ENCODE measurements at places on chromosomes 13 and 19.
A peak's percentile ranks its signal among the peaks of the same experiment; 100 is the strongest.

GRCh38 chr13:33686772-33687480 is 131.0 kb upstream of the RFC3 start:
- no peak for DNase-seq

- DNase-seq = no peak
These were observed 325.4 kb downstream of the FOXO1 start for GRCh38 chr13:40341096-40341471.

- peak; percentile 13 for DNase-seq
These were observed 17.5 kb downstream of the MIPEP start for GRCh38 chr13:23871616-23872220.

GRCh38 chr19:18422530-18423191 is 3.5 kb downstream of the SSBP4 start:
- DNase-seq = no peak

GRCh38 chr13:98689347-98689968 is 63.0 kb downstream of the SLC15A1 start:
- DNase-seq = no peak

GRCh38 chr19:38932425-38933179 is 1.9 kb downstream of the MRPS12 start:
- peak; percentile 37 for DNase-seq

DNA sequence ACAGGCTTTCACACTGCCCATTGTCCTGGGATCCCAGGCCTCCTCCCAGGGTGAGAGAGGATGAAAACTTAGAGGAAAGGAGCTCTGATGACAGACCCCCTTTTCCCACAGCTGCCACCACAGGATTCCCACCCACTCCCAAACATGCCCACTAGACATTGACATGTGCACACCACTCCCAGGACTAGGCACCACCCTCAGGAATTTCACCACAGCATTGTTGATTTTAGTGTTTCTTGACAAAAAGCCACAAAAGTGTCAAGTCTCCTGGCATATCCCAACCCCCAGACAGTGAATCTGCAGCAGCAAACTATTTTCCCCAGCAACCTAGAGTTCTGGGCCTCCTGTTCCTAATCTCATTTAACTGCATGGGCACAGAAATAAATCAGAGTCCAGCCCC is 10.1 kb downstream of the ZNF714 start:
- DNase-seq = no peak

DNA sequence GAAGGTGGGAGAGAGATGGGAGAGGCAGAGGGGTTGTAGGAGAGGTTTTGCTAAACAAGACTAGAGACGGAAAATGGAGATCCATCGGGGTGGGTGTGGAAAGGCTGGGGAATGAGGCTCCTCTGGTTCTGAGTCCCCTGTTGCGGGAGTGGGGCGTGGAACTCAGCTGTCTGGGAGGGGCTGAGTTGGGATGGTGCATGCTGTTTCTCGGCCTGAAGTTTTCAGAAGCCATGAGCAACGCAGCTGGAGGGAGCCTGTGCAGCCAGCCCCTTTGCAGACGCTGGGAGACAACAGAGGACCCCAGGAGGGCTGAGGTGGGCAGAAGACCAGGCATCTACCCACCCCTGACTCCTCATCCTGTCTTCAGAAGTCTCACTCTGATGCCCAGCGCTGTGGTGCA is 7.4 kb upstream of the GIPR start:
- DNase-seq = no peak

DNA sequence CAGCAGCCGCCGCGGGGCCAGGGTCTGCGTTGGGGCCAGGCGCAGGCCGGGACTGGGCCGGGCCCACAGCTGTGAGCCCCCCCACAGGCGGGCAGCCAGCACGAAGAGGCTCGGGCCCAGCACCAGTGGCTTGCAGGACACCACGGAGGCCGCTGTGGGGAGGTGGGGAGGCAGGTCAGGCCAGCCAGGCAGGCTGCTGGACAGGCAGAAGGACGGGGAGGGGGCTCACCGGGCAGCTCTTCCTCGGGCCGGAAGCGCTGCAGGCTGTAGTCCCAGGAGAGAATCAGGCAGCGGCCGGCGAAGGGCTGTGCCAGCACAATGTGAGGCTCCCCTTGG is 8.3 kb downstream of the LGI4 start:
- no peak for DNase-seq

GRCh38 chr13:27054760-27055159 is 116.9 kb downstream of the USP12 start:
- peak; percentile 16 for DNase-seq

GRCh38 chr13:27921421-27921960 is 1.7 kb downstream of the PDX1 start:
- no peak for DNase-seq

- DNase-seq = no peak
These were observed 6.4 kb downstream of the CHST8 start for GRCh38 chr19:33627962-33628839.

GRCh38 chr19:13078897-13079541 is 23.6 kb downstream of the LYL1 start:
- no peak for DNase-seq

- no peak for DNase-seq
These were observed 117.6 kb upstream of the MCF2L start for GRCh38 chr13:112851107-112852038.

GRCh38 chr19:43532571-43532961 is 422 bp upstream of the ZNF575 start:
- DNase-seq = no peak

GRCh38 chr13:73835138-73835721 is 299.0 kb downstream of the KLF12 start:
- DNase-seq = peak; percentile 58

GRCh38 chr13:33279414-33280278 is 5.9 kb downstream of the STARD13 start:
- no peak for DNase-seq

DNA sequence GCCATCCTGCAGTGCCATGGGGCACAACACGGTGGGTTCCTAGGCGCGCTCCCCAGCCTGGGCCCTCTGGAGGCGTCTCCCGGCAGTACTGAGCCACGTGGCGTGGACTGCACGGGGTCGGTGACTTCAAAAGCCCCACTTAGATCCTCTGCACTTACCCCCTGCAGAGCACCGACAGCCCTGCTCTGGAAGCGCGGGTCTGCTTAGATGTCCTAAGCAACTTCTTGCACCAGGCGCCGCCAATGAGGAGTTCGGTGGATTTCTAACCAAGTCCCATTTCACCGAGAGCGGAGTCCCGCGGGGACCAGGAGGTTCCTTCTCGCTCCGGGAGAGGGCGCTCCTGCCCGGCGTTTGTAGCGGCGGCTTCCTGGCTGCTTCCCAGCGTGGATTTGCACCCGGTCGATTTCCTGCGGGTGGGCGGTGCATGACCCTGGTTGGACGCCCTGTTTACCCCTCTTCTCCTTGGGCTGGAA is 25.2 kb upstream of the ZNF845 start:
- DNase-seq = no peak

DNA sequence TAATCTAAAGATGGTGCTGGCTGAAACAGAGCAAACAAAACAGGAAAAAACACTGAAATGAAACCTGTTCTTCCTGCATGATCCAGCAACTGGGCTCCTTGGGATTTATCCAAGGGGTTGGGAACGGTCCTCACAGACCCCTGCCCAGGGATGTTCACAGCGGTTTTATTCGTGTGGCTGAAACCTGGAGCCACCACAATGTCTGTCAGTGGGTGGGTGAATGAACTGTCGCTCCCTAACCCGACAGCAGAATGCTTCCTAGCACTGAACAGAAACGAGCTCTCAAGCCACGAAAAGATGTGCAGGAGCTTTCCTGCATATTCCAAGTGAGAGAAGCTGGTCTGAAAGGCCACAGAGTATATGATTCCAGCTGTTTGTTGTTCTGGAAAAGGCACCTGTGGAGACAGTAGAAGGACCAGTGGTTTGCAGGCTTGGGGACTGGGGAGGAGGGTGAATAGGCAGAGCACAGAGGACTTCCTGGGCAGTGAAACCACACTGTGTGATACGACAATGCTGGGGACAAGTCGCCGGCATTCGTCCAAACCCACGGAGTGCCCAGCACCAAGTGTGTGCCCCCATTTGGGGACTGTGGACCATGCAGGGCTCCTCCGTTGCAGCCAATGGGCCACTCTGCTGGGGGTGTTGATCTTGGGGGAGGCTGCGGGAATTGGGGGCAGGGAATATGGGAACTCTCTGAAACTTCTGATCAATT is 73.9 kb downstream of the TEX29 start:
- no peak for DNase-seq

DNA sequence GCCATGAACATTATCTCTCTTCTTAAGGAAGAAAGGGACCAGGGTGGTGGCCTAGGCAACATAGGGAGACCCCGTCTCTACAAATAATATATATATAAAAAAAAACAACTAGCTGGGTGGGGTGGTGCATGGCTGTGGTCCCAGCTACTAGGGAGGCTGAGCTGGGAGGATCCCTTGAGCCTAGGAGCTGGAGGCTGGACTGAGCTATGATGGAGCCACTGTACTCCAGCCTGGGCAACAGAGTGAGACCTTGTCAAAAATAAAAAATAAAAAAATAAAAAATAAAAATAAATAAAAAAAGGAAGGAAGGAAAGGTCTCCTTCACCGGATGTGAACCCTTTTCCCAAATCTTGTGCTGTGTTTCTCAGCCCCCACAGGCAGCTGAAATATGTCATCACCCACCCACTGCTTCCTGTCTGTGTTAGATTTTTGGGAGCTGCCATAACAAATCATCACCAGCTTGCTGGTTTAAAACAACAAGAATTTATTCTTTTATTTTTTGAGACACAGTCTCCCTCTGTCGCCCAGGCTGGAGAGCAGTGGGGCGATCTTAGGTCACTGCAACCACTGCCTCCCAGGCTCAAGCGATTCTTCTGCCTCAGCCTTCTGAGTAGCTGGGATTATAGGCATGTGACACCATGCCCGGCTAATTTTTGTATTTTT is 9.5 kb upstream of the TSPAN16 start:
- DNase-seq = no peak

GRCh38 chr19:947707-948539 is 22.1 kb downstream of the ARID3A start:
- no peak for DNase-seq

DNA sequence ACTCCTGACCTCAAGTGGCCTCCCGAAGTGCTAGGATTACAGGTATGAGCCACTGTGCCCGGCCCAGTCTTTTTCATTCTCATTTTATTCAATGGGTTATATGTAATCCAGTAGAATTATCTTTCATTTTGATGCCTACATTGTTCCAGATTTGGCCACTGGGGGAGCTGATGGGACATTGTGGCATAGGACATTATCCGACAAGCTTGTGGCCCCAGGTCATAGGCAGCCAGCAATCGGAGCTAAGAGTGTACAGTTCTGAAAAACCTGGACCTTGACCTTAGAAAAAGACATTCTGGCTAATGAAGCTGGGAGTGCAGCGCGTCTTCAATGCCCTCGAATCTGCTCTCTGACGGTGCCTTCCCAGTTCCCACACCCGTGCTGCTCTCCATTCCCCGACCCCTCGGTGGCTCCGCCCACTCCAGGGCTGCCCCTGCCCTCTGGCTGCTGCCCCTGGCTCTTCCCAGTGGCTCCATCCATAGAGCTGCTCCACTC is 108.7 kb downstream of the TEX29 start:
- DNase-seq = no peak

- DNase-seq = no peak
These were observed 42.3 kb downstream of the RFX2 start for GRCh38 chr19:6067975-6068374.

GRCh38 chr13:27194895-27195764 is 23.5 kb upstream of the USP12 start:
- no peak for DNase-seq

DNA sequence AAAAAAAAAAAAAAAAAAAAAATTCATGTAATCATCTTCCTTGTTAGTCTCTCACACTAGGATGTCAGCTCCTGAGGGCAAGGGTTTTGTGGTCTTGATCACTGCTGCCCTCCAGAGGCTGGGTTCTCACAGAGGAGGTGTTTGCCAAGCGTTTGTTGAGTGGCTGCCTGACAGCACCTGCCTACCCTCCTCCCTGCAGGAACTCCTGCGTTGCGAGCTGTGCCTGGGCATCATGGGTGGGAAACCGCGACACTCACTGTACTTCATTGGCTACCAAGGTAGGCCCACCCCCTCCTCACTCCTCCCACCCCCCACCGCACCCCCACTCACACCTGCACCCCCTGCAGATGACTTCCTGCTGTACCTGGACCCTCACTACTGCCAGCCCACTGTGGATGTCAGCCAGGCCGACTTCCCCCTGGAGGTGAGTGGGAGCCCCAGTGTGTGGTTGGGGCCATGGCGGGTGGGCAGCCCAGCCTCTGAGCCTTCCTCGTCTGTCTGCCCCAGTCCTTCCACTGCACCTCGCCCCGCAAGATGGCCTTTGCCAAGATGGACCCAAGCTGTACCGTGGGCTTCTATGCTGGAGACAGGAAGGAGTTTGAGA is 8.1 kb downstream of the ATG4D start:
- DNase-seq = no peak

- no peak for DNase-seq
These were observed 288.0 kb upstream of the SLITRK6 start for GRCh38 chr13:86087244-86087643.

DNA sequence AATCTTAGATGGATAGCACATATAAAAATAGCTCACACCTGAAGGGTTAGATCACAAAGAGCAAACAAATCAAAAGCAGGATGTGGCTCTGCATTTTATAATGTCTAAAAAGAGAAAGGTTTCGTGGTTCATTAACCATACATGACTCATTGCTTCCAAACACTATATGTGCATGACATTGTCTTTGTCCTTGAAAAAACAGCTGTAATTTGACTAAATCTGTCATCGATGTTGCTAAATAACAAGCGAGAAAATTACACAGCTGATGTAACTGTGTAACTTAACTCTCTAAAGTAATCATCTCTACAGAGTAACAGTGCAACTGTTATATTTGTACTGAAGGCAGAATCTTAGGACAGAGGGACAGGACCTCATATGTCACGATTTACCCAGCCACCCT is 383.1 kb upstream of the GPC6 start:
- no peak for DNase-seq

GRCh38 chr19:3265432-3265831 is 41.0 kb downstream of the CELF5 start:
- no peak for DNase-seq

- no peak for DNase-seq
These were observed 20.4 kb downstream of the PROZ start for GRCh38 chr13:113178896-113179167.

GRCh38 chr13:50124536-50125303 is 109.5 kb downstream of the KCNRG start:
- peak; percentile 97 for DNase-seq

- DNase-seq = peak; percentile 35
These were observed at the start of gene PTPRS for GRCh38 chr19:5340637-5341447. PTPRS (minus strand) TSS chr19:5340812; CDS start chr19:5286140, 54,672 bp downstream.

- no peak for DNase-seq
These were observed 31.1 kb downstream of the OPA3 start for GRCh38 chr19:45553464-45553863.

DNA sequence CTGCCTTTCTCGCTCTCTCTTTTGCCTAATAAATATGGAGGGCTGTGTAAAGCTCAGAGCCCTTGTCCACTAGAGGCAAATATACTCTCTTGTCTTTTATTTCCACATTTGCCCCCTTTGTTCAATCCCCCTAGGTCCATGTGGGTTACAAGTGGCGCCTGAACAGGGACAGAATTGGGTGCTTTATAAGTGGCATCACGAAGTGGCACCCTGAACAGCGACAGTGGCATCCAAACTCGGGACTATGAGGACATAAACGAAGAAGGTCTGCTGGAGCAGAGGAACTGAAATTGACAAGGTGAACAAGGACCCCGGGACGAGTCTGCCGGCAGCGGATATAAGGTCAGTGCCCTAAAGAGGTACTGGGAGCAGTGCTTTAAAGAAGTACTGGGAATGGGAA is 4.3 kb upstream of the ZNF610 start:
- DNase-seq = peak; percentile 23

GRCh38 chr13:51258612-51259548 is 36.7 kb downstream of the FAM124A start:
- DNase-seq = no peak
